Vein endothelial cell (primary cell): ENCODE measurements at places on chromosomes 5 and 9. TPM values are rescaled to one million over a fixed set of nuclear protein-coding genes. Genes with fewer than 3 reads are reported as not detected.

Gene KIF27
- total RNA-seq = 2.3 and 4.3 TPM in 2 replicates

Gene CCDC192
- not detected in 2 replicates for total RNA-seq

Gene EDIL3
- 2.9 and 3.5 TPM in 2 replicates for total RNA-seq

Gene OR13J1
- total RNA-seq = not detected in 2 replicates

Gene EGFLAM
- total RNA-seq = under 0.01 and 0.96 TPM in 2 replicates

Gene PRR16
- total RNA-seq = 0.48 TPM in 1 of 2 replicates, not detected in the other

Gene C9orf50
- not detected in 2 replicates for total RNA-seq

Gene NUTM2G
- total RNA-seq = not detected in 2 replicates

Gene FAM114A2
- total RNA-seq = 27.7 and 28.4 TPM in 2 replicates

Gene CLIC3
- 0.29 and 0.33 TPM in 2 replicates for total RNA-seq

Gene TMEFF1
- 8.8 and 10.7 TPM in 2 replicates for total RNA-seq

Gene SPATA31E1
- not detected in 2 replicates for total RNA-seq

Gene EMB
- 0.10 and 0.33 TPM in 2 replicates for total RNA-seq

Gene POLK
- 29.1 and 37.7 TPM in 2 replicates for total RNA-seq

Gene UBE2QL1
- total RNA-seq = 0.10 TPM in 1 of 2 replicates, not detected in the other

Gene IFNA21
- total RNA-seq = not detected in 2 replicates

Gene TAF11L9
- not detected in 2 replicates for total RNA-seq

Gene GCNT4
- 0.38 TPM in 1 of 2 replicates, not detected in the other for total RNA-seq

Gene NSG2
- not detected in 2 replicates for total RNA-seq

Gene CDKN2B
- 9.1 and 16.0 TPM in 2 replicates for total RNA-seq

Gene LURAP1L
- 2.3 and 7.2 TPM in 2 replicates for total RNA-seq

Gene ZNF79
- 14.4 and 14.9 TPM in 2 replicates for total RNA-seq

Gene ISL1
- not detected in 2 replicates for total RNA-seq
